ENCODE measurements at places on chromosomes 1 and 21.

- peak; percentile 18 for DNase-seq
Observed at GRCh38 chr1:177442584-177442983, 271.8 kb downstream of the BRINP2 start.

DNA sequence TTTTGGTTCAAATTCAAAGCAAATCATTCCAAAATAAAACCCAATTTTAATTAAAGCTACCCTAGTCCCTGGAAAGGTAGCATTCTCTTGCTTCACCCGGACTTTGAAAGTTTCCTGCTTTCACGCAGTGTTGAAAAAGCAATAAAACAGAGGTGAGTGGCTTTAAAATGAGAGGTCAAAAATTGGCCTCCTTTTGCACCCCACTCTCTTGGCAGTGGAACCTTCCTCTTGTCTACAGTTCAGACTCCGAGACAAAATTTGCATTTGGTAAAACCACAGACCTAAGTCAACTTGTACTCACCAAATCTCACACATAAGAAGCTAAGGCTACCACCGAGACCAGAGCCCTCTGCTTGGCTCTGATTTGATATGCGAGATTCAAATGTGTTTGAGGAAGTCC lies 252.7 kb downstream of the TTLL7 start:
- no peak for DNase-seq

DNA sequence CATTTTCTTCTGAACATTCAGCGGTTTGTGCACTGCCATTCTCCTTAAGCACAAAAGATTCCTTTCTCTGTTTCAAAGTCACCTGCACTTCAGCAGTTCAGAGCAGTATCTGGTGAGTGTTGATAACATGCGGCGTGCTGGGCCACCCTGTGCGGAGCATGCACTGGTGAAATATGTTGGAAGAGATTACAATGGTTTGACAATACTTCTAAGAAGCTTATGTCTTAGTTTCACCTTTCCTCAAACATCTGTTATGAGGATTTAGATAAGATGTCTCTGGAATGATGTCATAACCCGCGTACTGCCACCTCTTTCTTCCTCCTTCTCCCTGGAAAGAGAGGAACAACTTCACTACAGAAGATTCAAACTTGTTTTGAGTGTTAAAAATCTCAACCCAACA lies 650.3 kb downstream of the AJAP1 start:
- no peak for DNase-seq

GRCh38 chr1:100869996-100870395 lies 24.6 kb downstream of the EXTL2 start:
- DNase-seq: no peak

- no peak for DNase-seq
Observed at GRCh38 chr1:30713311-30713710, 10.1 kb downstream of the MATN1 start.

GRCh38 chr1:166391279-166392066 lies 224.7 kb upstream of the FAM78B start:
- no peak for DNase-seq

- no peak for DNase-seq
Observed at GRCh38 chr1:81374481-81374880, 426.3 kb upstream of the ADGRL2 start.

Measured in SK-N-MC (cell line).